ENCODE measurements at places on chromosomes 5 and 9.

GRCh38 chr5:158066076-158066475 is 207.1 kb upstream of the CLINT1 start:
- no peak for DNase-seq

DNA sequence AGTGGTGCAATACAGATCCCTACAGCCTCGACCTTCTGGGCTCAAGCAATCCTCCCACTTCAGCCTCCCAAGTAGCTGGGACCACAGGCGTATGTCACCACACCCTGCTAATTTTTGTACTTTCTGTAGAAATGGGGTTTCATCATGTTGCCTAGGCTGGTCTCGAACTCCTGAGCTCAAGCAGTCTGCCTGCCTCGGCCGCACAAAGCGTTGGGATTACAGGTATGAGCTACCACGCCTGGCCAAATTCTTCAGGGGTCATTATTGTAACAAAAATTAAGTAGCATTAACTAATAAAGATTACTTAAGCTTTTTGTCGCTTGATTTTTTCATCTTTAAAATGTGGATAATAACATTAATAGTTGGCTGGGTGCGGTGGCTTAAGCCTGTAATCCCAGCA is 195.3 kb upstream of the IER5L start:
- no peak for DNase-seq

- no peak for DNase-seq
Measured at GRCh38 chr5:65329266-65329665, 152.5 kb downstream of the ADAMTS6 start.

- no peak for DNase-seq
Measured at GRCh38 chr5:168802337-168802736, 223.2 kb upstream of the PANK3 start.

- DNase-seq, result no peak
Measured at GRCh38 chr5:107211630-107212029, 459.1 kb downstream of the EFNA5 start.

GRCh38 chr9:109471475-109472393 is 26.4 kb downstream of the PTPN3 start:
- no peak for DNase-seq

- DNase-seq, result no peak
Measured at GRCh38 chr9:27676827-27677226, 103.5 kb upstream of the C9orf72 start.

DNA sequence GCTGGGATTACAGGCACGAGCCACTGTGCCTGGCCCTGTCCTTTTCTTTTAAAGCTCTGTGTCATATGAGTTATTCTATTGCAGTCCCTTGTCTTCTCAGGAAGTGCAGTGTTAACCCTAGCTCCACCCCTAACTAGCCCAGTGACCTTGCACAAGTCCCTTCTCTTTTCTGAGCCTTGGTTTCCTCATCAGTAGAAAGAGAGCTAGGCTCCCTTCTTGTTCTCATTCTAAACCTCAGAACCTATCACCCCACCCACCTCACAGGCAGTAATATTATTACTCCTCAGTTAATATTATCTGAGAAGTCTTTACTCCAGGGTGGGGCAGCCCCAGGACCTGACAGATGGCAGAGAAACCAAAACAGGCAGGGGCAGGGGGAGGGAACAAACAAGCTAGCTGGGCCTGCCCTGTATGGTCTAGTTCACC is 7.2 kb downstream of the CYFIP2 start:
- no peak for DNase-seq

DNA sequence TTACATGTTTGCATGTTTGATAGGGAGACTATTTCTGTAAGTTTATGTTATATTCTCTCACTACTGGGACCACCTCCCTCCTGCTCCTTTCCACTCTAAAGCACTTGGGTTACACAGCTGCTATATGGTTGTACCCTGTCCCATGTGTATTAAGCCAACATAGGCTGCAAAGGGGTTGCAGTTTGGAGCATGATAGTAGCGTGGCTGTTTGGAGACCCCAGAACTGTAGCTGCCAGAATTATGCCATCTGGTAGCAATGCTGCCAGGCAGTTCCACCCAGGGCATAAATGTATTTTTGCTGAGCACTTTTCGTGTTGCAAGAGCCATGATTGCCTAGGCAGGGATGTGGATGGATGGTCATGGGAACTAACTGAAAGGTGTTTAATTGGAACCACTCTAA is 81.8 kb downstream of the CNTLN start:
- peak; percentile 31 for DNase-seq
